RWPE2 (cell line): ENCODE measurements at places on chromosomes 1 and 21.
A peak's percentile ranks its signal among the peaks of the same experiment; 100 is the strongest.

- H3K4me1 ChIP-seq = peaks cover 44% of the 10 kb centered on the region
- H3K27ac ChIP-seq = peak overlapping the region; percentile 87
- H3K27me3 ChIP-seq = no peaks in the 10 kb centered on the region
Observed at GRCh38 chr1:23168079-23168444, 594 bp downstream of the LUZP1 start.

- no peak for DNase-seq
- H3K4me1 ChIP-seq = no peaks in the 10 kb centered on the region
- H3K36me3 ChIP-seq = 0 out of 2 replicates have a peak, but pooled peaks cover 3% of the 10 kb centered on the region
- H3K27me3 ChIP-seq = no peaks in the 10 kb centered on the region
- no peak overlapping the region for H3K27ac ChIP-seq
Observed at GRCh38 chr1:26602378-26602959, 72.9 kb downstream of the RPS6KA1 start.

DNA sequence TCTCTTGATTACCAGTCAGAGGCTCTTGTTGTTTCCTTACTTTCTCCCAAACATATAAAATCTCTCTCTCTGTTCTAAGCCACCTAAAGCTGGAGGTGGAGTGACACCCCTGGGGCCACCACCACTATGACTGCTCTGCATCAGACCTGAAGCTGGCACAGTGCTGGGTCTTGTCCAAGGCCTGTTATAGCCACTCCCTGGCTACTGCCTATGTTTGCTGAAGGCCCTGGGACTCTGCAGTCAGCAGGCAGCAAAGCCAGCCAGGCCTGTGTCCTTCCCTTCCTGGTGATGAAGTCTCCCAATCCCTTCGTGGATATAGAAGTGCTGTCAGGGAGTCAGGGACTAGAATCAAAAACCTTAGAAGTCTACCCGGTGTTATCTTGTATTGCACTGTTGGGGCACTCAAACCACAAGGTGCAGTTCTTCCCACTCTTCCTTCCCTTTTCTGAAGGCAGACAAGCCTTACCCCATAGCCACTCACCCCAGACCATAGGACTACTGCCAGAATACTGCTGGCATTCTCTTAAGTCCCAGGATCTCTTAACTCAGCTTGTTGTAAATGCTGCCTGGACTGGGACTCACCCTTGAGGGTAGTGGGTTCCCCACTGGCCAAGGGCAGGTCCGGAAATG, 103.1 kb downstream of the RPS6KC1 start:
- H3K36me3 ChIP-seq = no peaks in the 10 kb centered on the region
- no peak overlapping the region for H3K27ac ChIP-seq
- no peaks in the 10 kb centered on the region for H3K4me1 ChIP-seq
- H3K27me3 ChIP-seq = no peaks in the 10 kb centered on the region

GRCh38 chr1:59689730-59690129, 125.0 kb upstream of the HOOK1 start:
- DNase-seq = no peak
- H3K4me1 ChIP-seq = no peaks in the 10 kb centered on the region
- H3K27ac ChIP-seq = no peak overlapping the region
- H3K4me3 ChIP-seq = no peak overlapping the region
- no peaks in the 10 kb centered on the region for H3K36me3 ChIP-seq

DNA sequence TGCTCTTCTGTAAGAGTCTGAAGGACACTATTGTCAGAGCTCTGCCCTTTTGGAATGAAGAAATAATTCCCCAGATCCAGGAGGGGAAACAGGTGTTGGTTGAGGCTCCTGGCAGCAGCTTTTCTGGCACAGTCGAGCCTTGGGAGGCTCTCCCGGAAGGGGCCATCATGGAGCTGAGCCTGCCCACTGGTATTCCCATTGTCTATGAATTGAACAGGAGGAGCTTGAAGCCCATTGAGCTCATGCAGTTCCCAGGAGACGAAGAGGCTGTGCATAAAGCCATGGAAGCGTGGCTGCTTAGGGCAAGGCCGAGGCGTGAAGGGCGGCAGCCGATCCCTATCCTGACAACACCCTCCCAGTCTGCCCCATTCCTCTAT, 26.6 kb downstream of the UBE4B start:
- no peak overlapping the region for H3K27ac ChIP-seq
- peaks cover 14% of the 10 kb centered on the region for H3K4me1 ChIP-seq
- no peaks in the 10 kb centered on the region for H3K27me3 ChIP-seq
- no peaks in the 10 kb centered on the region for H3K36me3 ChIP-seq

DNA sequence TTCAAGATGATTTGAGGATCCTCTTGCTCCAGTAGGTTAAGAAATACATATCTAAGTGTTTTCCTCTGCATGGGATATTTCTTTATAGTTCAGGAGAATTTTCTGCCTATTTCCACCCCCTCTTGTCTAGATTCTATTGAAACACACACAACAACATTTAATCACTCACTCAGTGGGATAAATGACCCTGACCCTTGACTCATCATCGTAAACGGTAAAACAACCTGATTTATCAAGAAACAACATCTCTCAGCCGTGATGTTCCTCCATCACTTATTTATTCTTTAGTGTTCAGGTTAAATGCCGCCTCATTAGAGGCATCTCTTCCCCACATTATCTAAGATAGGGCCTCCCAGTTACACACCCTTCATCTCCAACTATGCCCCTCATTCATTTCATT, 208.7 kb upstream of the FMN2 start:
- H3K27ac ChIP-seq = no peak overlapping the region
- no peak for DNase-seq
- H3K36me3 ChIP-seq = no peaks in the 10 kb centered on the region
- H3K4me3 ChIP-seq = no peak overlapping the region
- no peaks in the 10 kb centered on the region for H3K4me1 ChIP-seq

DNA sequence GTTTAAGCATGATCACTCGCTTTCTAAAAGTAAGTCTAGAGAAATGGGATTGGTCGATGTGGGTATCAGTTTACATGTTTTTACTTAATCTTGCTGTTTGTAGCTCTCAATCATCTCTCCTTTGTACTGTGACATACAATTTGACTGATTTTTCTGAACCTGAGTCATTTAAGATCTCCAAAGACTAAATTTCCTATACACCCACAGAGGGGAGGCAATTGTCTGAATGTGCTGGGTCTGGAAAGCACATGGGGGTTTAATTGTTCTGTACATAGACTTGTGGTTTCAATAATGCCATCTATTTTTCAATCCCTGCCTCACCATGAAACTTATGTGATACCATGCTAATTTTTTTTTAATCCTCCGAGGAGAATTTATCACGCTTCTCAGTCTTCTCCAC, 65.8 kb downstream of the USP25 start:
- DNase-seq = no peak
- H3K36me3 ChIP-seq = peaks cover 32% of the 10 kb centered on the region
- no peak overlapping the region for H3K27ac ChIP-seq
- no peaks in the 10 kb centered on the region for H3K27me3 ChIP-seq

DNA sequence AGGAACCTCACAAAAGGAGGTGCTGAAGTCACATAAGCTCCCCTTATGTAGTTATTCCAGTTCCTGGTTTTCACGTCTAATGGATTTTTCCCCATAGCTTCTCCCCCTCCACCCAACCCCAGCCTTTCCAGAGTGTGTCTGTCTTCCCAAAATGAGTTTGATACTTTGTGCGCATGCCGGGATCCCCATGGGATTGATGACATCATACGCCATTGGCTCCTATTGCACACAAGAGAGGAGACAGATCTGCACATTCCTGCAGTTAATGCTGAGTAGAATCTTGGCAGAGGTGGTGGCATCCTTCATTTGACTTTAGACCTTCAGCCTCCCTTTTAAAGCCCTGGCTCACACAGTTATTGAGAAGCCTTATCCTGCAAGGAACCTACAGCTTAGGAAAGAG, 71.4 kb downstream of the DDR2 start:
- H3K27me3 ChIP-seq = no peaks in the 10 kb centered on the region
- no peak overlapping the region for H3K27ac ChIP-seq
- H3K36me3 ChIP-seq = no peaks in the 10 kb centered on the region
- DNase-seq = no peak

- H3K27me3 ChIP-seq = no peaks in the 10 kb centered on the region
- no peak overlapping the region for H3K4me3 ChIP-seq
- peaks cover 17% of the 10 kb centered on the region; the same call in 1 of the 2 replicates for H3K36me3 ChIP-seq
- no peaks in the 10 kb centered on the region for H3K4me1 ChIP-seq
- H3K27ac ChIP-seq = no peak overlapping the region
- no peak for DNase-seq
Observed at GRCh38 chr1:15696956-15697521, 12.9 kb downstream of the PLEKHM2 start.

DNA sequence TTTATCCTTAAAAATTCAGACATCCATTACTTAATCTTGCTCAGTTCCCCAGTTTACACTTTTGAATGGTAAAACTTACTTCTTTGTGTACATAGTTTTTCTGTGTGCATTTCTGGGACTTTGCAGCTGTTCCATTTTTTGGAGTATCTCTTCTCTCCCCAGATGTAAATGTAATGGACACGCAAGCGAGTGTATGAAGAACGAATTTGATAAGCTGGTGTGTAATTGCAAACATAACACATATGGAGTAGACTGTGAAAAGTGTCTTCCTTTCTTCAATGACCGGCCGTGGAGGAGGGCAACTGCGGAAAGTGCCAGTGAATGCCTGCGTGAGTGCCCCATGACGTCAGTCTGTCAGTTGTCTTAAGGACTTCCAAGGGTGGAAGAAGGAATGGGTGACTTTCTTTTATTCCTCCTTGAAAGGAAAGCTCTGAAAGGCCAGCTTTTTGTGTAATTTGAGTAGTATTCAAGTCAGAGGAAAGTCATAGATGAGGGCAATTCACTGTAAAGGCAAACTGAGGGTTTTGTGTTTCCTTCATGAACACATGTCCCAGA, 75.7 kb upstream of the LAMC2 start:
- no peaks in the 10 kb centered on the region for H3K27me3 ChIP-seq
- DNase-seq = no peak
- H3K36me3 ChIP-seq = peaks cover 63% of the 10 kb centered on the region
- H3K4me3 ChIP-seq = no peak overlapping the region
- no peak overlapping the region for H3K27ac ChIP-seq

DNA sequence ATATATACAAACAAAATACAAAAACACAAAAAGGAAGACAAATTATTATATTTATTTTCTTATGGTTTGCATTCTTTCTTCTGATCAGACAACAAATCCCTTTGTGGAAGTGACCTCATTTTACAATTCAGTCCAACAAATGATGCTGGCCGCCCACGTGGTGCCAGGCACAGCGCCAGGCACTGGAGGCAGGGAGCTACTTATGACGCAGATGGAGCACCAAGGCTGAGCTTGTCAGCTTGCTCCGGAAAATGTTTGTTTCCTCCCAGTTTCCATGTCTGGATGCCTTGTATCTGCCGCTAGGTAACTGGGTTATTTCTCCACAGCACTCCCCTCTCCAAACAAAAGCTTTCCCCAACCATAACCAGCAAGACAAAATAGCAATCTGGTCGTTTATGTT, 30.7 kb upstream of the CD34 start:
- H3K27me3 ChIP-seq = no peaks in the 10 kb centered on the region
- H3K36me3 ChIP-seq = no peaks in the 10 kb centered on the region
- DNase-seq = no peak
- no peak overlapping the region for H3K4me3 ChIP-seq
- no peak overlapping the region for H3K27ac ChIP-seq

GRCh38 chr1:54464477-54465146, 58.4 kb upstream of the SSBP3 start:
- H3K36me3 ChIP-seq = no peaks in the 10 kb centered on the region
- no peak overlapping the region for H3K27ac ChIP-seq
- H3K27me3 ChIP-seq = no peaks in the 10 kb centered on the region
- peak; percentile 41 for DNase-seq
- no peaks in the 10 kb centered on the region for H3K4me1 ChIP-seq

DNA sequence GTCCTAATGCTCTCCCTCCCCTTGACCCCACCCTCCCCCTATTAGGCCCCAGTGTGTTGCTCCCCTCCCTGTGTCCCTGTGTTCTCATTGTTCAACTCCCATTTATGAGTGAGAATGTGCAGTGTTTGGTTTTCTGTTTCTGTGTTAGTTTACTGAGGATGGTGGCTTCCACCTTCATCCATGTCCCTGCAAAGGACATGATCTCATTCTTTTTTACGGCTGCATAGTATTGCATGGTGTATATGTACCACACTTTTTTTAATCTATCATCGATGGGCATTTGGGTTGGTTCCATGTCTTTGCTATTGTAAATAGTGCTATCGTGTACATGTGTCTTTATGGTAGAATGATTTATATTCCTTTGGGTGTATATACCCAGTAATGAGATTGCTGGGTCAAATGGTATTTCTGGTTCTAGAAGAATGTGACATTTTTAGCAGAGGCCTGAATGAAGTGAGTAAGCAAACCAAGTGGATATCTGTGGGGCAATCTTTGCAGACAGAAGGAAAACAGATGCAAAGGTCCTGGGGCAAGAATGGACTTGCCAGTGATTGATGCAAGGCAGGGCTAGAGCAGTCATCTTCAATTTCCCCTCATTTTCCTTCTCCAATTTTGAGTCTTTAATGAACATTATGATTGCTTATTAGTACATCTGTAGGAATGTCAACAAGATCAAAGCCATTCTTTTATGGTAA, 50.2 kb downstream of the UBE4B start:
- no peak for DNase-seq
- no peaks in the 10 kb centered on the region for H3K36me3 ChIP-seq
- H3K27ac ChIP-seq = peak overlapping the region; percentile 45
- H3K4me1 ChIP-seq = peaks cover 16% of the 10 kb centered on the region
- H3K27me3 ChIP-seq = no peaks in the 10 kb centered on the region
- H3K4me3 ChIP-seq = no peak overlapping the region

GRCh38 chr1:64962441-64962840, 3.9 kb downstream of the JAK1 start:
- H3K27me3 ChIP-seq = no peaks in the 10 kb centered on the region
- H3K4me3 ChIP-seq = no peak overlapping the region
- H3K27ac ChIP-seq = no peak overlapping the region
- H3K36me3 ChIP-seq = no peaks in the 10 kb centered on the region
- H3K4me1 ChIP-seq = no peaks in the 10 kb centered on the region

GRCh38 chr1:58469476-58469875, 77.0 kb downstream of the OMA1 start:
- H3K27me3 ChIP-seq = no peaks in the 10 kb centered on the region
- H3K4me3 ChIP-seq = no peak overlapping the region
- no peak overlapping the region for H3K27ac ChIP-seq
- H3K36me3 ChIP-seq = no peaks in the 10 kb centered on the region
- no peak for DNase-seq

DNA sequence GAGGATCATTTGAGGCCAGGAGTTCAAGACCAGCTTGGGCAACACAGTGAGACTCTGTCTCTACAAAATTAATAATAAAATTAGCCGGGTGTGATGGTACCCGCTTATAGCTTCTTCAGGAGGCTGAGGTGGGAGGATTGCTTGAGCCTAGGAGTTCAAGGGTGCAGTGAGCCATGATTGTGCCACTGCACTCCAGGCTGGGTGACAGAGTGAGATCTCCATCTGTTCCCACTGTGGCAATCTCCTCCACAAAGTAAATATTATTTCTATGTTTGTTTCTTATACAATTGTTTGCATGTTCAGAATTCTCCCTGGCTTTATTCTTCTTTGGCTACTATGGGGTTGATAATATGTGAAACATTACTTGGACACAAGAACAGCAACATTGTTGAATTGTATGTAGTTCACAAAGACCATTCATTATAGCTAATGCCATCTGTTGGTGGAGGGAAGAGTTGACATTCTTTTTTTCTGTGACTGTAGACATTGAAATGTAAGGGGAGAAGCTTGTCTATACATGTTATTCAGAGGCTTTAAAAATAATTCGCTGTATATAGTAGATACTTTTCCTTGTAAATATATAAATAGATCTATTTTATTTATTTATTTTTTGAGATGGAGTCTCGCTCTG, 47.8 kb upstream of the SRSF10 start:
- no peak overlapping the region for H3K27ac ChIP-seq
- H3K36me3 ChIP-seq = no peaks in the 10 kb centered on the region
- H3K4me1 ChIP-seq = no peaks in the 10 kb centered on the region
- DNase-seq = no peak
- H3K4me3 ChIP-seq = no peak overlapping the region
- H3K27me3 ChIP-seq = no peaks in the 10 kb centered on the region

- H3K4me1 ChIP-seq = peaks cover 9% of the 10 kb centered on the region
- H3K36me3 ChIP-seq = no peaks in the 10 kb centered on the region
- no peak overlapping the region for H3K27ac ChIP-seq
- peaks cover 9% of the 10 kb centered on the region for H3K27me3 ChIP-seq
- no peak overlapping the region for H3K4me3 ChIP-seq
Observed at GRCh38 chr1:161261261-161262235, 3.0 kb downstream of the PCP4L1 start.
